ENCODE measurements at places on chromosomes 3 and 15.
A peak's percentile ranks its signal among the peaks of the same experiment; 100 is the strongest.

DNA sequence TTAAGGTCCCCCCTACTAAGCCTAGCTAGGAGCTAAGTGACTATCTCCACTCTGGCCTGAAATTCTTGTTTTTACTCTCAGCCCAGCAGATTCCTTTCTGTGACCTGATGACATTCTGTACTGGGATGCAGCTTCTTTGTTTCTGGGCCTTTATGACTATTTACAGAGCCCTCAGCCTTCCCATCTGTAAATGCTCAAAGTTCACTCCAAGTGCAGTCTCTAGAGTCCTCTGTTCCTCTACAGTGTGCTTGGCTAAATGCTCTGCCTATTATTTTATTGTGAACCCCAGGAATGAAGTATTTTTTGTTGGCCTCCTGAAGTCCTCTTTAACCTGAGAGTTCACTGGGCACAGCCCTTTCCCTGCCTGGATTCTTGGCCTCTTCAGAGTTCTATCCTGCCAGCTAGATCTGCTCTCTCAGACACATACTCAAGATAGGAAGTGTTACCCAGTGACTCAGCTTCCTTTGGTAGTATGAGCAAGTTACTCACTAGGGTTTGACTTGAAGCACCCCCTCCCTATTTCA, 278.1 kb upstream of the P2RY1 start:
- DNase-seq = no peak

GRCh38 chr15:41811432-41812195, 16.3 kb upstream of the JMJD7 start:
- peak; percentile 68 for DNase-seq

DNA sequence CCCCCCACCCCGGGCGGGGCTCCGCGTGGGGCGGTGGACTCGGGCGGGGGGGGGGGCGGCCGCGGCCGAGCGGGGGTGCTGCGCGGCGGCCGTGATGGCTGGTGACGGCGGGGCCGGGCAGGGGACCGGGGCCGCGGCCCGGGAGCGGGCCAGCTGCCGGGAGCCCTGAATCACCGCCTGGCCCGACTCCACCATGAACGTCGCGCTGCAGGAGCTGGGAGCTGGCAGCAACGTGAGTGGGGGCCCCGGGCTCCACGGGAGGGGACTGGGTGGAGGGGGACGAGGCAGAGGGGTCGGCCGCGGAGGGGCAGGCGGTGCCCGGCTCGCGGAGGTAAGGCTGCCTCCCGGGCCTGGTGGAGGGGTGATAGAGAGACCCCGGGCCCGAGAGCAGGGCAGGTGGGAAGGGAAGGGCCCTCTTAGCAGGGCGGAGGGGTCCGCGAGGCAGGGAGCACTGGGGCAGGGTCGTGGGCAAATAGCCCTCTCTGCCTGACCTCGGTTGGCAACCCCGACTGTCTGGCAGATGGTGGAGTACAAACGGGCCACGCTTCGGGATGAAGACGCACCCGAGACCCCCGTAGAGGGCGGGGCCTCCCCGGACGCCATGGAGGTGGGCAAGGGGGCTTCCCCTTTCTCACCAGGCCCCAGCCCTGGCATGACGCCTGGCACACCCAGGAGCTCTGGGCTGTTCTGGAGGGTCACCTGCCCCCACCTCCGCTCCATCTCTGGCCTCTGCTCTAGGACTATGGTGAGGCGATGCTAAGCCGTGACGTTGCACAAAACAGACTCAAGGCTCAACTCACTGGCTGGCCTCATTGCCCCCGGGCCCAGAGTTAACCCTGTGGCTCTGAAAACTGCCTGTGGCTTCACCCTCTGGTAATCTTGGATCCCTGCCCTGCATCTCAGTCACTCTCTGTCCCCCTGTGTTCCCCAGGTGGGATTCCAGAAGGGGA, at the start of gene ECE2:
ECE2 (plus strand) TSS at position 62 of the 950 bp plus-strand sequence; CDS start at position 194, 132 bp downstream.
- DNase-seq = no peak

- DNase-seq = no peak
Observed at GRCh38 chr15:29093696-29094343, 175.8 kb downstream of the NSMCE3 start.

- DNase-seq = no peak
Observed at GRCh38 chr3:108447096-108447847, 63.1 kb downstream of the MYH15 start.

- no peak for DNase-seq
Observed at GRCh38 chr3:174483254-174483653, 375.9 kb upstream of the NAALADL2 start.

DNA sequence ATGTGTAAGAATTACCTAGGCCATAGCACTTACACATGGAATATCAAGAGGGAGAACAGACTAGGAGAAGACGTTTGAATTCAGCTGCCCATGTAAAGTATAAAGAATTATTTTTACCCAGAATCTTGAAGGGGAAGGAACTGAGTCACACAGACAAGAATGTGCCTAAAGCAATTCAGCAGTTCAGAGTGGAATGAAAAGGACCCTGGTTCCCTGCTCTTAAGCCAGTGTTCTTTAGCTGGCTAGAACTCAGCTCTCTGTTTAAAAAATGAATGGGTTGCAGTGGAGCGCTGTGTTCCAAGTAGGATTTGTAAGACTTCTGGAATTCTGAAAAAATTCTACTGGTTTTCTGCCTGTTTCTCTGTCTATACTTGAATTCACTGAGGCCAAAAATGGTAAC, 440.2 kb downstream of the LPP start:
- no peak for DNase-seq
